Caki2 (cell line): ENCODE measurements at places on chromosomes 12 and 14. TPM values are rescaled to one million over a fixed set of nuclear protein-coding genes. Genes with fewer than 3 reads are reported as not detected.
A peak's percentile ranks its signal among the peaks of the same experiment; 100 is the strongest.

Gene OR6C2
- total RNA-seq: not detected in 2 replicates

Gene PRH2
- total RNA-seq: not detected in 2 replicates

Gene GOLT1B
- total RNA-seq: 56.6 and 84.0 TPM in 2 replicates

Gene GNB3
- 0.14 and 0.46 TPM in 2 replicates for total RNA-seq

Gene SLCO1B1
- not detected in 2 replicates for total RNA-seq

Gene ENDOU
- not detected in 2 replicates for total RNA-seq

Gene POTEG
- not detected in 2 replicates for total RNA-seq

GRCh38 chr14:91412939-91413338 is 4.7 kb downstream of the CCDC88C start:
- no peak for DNase-seq

GRCh38 chr12:3034067-3034750 is 43.0 kb upstream of the TSPAN9 start:
- peak; percentile 53 for DNase-seq

- no peak for DNase-seq
Measured at GRCh38 chr14:77325746-77326094, 4.9 kb downstream of the GSTZ1 start.

DNA sequence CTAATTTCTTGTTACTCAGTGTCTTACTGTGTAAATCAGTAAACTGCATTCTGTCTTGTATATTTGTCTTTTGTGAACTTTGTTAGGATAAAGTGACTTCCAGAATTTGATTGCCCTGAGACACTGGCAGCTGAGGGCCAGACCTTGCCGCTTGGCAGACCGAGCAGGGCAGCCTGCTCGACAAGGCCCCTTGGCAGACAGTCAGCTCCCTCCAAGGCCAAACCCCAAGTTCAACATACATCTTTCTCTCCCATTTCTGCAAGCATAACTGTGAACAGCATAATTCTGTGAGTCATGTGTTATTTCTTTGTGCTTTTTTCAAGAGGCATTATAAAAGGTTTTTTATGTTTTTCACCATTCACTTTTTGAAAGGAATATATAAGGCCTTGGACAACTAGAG is 39.2 kb upstream of the BMAL2 start:
- no peak for DNase-seq

GRCh38 chr12:69756088-69756755 is 17.6 kb downstream of the RAB3IP start:
- no peak for DNase-seq

DNA sequence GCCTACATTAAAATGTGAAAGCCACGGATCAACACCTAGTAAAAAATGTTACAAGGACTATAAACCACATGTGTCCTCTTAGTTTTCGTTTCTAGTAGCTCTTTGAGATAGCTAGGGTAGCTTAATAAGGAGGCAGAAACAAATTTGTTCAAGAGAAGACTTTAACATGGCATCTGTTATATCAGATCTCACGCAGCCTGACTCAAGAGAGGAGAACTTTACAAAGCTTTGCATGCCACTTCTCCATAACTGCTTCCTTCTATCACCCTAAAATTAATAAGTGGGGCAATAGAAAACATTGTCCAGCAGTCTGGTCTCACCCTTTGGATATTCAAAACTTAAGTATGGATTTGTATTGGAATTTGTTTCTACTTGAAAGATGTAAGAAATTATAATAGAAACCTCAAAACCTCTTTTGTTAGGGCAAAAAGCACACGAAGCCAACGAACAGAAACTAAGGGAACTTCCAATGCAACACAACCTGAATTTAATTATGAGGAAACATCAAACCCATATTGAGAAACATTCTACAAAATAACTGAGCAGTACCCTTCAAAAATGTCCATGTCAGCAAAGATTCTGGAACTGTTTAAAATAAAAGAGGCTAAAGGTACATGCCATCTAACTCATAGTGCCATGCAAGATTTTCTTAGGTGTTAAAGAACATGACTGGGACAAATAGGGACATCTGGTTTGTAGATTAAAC is 194.8 kb downstream of the LRIG3 start:
- no peak for DNase-seq

DNA sequence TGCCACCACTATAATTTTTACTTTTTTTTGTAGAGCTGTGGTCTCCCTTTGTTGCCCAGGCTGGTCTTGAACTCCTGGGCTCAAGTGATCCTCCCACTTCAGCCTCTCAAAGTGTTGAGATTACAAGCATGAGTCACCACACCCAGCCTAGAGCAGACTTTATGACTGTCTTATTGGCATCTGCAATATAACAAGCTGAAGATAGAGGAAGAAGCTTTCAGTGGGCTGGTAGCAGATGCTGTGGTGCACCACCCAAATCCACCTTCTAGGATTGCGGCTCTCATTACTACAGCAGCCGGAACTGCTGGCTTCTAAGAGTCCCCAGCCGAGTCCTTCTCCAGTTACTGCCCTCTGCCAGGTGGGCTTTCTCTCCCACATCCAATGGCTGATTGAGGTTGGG is 7.6 kb upstream of the STK38L start:
- DNase-seq: no peak
